ENCODE measurements at places on chromosomes 2 and 18.

GRCh38 chr2:156322686-156323231, 9.8 kb downstream of the NR4A2 start:
- DNase-seq = no peak

GRCh38 chr2:74849228-74849892, 15.4 kb downstream of the HK2 start:
- no peak for DNase-seq

- no peak for DNase-seq
Measured at GRCh38 chr18:61755555-61755954, 137.3 kb downstream of the RNF152 start.

DNA sequence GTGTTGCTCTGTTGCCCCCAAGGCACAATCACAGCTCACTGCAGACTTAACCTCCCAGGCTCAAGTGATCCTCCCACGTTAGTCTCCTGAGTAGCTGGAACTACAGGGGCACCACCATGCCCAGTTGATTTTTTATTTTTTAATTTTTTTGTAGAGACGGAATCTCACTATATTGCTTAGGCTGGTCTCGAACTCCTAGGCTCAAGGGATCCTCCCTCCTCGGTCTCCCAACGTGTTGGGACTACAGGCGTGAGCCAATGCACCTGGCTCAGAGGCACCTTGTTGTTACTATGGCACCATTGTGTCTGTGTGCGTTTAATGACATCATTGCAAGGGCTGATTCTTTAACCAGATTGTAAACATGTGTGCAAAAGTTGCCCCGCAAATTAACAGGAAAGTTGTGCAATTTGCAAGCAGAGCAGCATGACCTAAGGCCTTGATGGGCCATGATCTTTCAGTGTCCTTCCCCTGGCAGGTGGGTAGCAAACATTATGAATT, 22.6 kb downstream of the TCF23 start:
- DNase-seq = no peak

DNA sequence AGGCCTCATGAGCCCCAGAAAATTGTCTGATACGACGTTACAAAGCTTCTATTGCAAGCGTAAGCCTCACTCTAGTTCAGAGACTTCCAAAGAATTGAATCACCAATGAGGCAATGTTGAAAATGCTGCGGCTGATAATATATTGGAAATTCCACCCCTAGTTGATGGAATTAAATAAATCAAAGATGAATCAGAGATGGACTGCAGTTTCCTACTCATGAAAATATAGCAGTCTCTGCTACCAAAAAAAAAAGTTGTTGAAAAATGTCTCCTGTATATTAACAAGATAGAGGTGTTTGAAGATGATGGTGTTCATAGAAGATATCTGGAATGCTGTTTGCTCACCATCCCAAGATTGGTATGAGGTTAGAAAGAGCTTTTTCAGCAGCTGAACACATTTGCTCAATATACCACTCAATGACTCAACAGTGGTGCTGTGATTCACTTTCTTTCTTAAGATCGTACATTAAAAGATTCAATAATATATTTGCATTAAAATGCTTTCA, 99.8 kb upstream of the ARHGAP28 start:
- peak; percentile 29 for DNase-seq

GRCh38 chr2:98088261-98088660, 1.3 kb downstream of the VWA3B start:
- DNase-seq = no peak

GRCh38 chr2:28381225-28382180, 11.2 kb upstream of the FOSL2 start:
- DNase-seq = no peak

GRCh38 chr2:233029321-233029720, 3.2 kb upstream of the NEU2 start:
- peak; percentile 14 for DNase-seq

- no peak for DNase-seq
Measured at GRCh38 chr2:124088616-124089015, 63.5 kb downstream of the CNTNAP5 start.

GRCh38 chr2:189633392-189633811, 27.9 kb upstream of the ASNSD1 start:
- DNase-seq = no peak

- DNase-seq = no peak
Measured at GRCh38 chr18:64234321-64234720, 85.4 kb upstream of the LINC00305 start.

- DNase-seq = no peak
Measured at GRCh38 chr2:200705305-200706041, 106.2 kb upstream of the BZW1 start.

DNA sequence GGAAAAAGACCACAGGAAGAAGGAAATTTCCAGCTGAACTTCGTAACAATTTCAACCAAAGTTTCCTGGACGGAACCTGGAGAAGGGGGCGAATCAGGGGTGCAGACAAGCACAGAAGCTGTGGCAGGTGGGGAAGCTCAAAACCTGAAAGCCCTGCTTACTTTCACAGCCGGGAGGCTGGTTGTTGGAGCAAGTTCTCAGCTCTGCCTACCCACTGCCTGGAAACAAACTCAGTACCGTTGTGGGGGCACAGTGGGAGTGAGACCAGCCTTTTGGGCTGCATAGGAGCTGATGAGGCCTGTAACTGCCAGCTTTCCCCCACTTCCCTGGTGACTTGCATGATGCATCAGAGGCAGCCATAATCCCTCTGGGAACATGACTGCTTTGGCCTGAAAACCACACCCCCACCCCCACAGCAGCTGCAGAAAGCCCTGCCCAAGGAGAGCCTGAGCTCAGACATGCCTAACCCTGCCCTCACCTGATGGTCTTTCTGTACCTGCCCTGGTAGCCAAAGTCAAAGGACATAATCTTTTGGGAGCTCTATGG, 207.0 kb upstream of the VWC2L start:
- DNase-seq = peak; percentile 54

DNA sequence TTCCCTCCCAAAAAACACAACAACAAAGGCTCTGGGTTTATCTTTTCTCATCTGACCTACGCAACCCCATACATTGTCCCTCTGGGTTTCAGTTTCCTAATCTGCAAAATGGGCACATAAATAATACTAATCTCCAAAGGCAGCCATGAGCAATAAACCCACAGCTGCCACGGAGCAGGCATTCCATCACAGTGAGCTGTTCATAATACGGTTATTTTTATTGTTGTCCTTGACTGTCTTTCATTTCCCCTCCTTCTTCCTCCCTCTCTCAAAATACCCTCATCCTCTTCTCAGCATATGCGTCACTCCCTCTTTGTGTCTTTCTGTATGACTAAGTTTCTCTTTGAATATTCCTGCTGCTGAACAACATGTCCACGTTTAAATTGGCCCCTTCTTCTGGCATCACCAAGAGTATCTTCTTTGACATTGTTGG, 129.8 kb upstream of the CAB39 start:
- no peak for DNase-seq

GRCh38 chr2:60936757-60937156, 55.4 kb downstream of the REL start:
- no peak for DNase-seq

DNA sequence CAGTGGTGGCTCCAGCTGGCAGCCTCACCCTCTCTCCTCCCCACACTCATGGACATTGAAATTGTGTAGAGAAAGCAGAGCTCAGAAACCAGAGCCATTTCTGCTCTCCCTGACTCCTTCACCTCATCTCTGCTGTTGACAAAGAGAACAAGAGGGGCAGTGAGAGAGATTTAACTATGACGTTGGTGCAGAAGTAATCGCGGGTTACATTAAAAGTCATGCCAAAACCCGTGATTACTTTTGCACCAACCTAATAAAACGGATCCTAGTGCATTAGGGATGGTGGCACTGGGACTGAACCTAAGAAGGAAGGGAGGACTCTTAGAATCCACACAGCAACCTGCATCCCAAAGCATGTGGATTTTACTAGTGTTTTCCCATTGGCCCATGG, 113.3 kb upstream of the CDC42EP3 start:
- no peak for DNase-seq

- no peak for DNase-seq
Measured at GRCh38 chr18:11009147-11009546, 140.2 kb downstream of the PIEZO2 start.

DNA sequence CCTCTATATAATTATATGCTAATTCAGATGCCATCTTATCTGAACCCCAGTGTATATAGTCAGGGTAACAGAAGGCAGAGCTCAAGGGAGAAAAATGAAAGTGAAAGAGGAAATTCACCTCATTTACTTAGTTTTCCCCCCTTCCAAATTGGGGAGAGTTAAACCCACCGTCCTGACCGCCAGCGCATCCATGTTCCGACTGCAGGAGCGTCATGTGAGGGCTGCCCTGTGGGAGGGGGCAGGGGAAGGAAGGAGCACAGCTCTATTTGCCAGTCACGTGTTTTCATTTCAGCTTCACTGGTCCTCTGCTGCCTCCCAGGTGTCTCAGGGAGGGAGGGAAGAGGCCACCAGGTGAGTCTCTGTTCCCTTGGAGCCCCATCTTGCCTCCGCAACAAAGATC, 13.2 kb downstream of the CNNM4 start:
- DNase-seq = no peak

- no peak for DNase-seq
Measured at GRCh38 chr18:73879766-73880165, 267.9 kb downstream of the FBXO15 start.

GRCh38 chr2:52404866-52405265, 1362.7 kb upstream of the CHAC2 start:
- DNase-seq = no peak

DNA sequence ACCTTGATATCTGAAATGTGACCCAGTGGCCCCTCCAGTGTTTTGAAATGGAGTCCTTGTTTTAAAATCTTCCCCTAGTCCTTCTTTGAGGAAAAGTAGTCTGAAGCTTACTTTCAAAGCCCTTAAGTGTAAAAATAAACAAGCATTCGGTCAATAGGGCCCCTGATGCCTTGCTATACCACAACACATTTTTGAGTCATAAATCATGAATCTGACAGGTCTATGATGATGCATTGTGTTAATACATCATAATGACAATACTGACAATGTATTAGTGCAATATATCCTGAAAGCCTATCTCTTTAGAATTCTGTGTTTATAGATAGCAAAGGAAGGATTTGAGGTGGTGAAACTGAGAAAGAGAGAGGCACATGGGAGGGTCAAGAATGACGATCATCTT, 464.2 kb downstream of the MEIS1 start:
- no peak for DNase-seq

GRCh38 chr18:71011389-71011788, 722.5 kb downstream of the SOCS6 start:
- DNase-seq = no peak

DNA sequence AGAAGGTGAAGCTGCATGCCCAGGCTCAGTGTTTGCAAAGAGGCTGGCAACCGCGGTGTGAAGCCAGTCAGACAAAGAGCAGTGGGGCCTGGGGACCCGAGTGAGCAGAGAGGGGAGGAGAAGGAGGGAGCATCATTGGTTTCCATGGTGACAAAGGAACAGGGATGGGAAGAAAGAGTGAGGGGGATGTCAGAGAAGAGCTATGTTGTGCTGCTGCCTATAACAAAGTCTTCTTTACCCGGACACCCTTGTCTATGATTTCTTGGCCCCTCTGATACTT, 14.5 kb downstream of the TMEM247 start:
- no peak for DNase-seq

- no peak for DNase-seq
Measured at GRCh38 chr2:231177156-231178025, 21.0 kb upstream of the ARMC9 start.

- no peak for DNase-seq
Measured at GRCh38 chr2:98470851-98471255, 26.2 kb downstream of the INPP4A start.

DNA sequence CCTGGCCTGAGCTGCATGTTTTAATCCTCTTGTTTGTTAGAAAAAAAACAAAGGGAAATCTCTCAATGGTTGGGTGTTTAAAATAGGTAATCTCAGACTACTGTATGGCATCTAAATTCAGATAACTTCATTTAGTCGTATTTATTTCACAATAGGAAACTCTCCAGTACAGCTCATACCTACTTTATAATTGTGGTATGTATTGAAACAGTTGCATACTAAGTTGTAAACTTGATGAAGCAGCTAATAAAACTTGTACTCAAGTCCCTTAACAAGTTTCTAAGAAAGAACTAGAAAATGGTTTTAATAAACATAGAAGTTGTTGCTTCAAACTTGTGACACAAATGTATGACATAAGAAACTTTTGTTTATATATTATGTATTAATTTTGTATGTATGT, 334.5 kb downstream of the PTPRM start:
- DNase-seq = no peak

DNA sequence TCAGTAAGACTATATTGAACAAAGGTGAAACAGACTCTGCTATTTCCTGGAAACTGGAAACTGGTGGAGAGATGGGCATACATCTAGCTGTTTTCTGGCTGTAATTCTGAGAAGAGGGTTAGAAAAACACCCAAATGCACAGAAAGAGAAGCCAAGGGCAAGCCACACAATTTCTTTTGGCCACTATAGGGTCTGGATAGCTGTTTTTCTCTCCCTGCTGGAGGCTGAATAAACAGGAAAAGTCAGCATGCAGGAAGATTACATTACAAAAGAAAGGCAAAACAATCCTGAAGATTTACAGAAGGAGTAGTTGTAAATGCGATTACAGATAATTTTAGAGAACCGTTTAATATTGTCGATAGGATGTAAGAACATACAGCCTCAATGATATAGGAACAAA, 186.2 kb upstream of the REG3G start:
- no peak for DNase-seq
